ENCODE measurements at places on chromosomes 1 and 21. TPM values are rescaled to one million over a fixed set of nuclear protein-coding genes. Genes with fewer than 3 reads are reported as not detected.

The SPATC1L gene
- 40.6 TPM for total RNA-seq

- no peaks in the 10 kb centered on the region for H3K4me1 ChIP-seq
- H3K36me3 ChIP-seq: no peaks in the 10 kb centered on the region
- no peak overlapping the region for H3K4me3 ChIP-seq
Measured at GRCh38 chr1:233587958-233588799, 25.7 kb upstream of the KCNK1 start.

DNA sequence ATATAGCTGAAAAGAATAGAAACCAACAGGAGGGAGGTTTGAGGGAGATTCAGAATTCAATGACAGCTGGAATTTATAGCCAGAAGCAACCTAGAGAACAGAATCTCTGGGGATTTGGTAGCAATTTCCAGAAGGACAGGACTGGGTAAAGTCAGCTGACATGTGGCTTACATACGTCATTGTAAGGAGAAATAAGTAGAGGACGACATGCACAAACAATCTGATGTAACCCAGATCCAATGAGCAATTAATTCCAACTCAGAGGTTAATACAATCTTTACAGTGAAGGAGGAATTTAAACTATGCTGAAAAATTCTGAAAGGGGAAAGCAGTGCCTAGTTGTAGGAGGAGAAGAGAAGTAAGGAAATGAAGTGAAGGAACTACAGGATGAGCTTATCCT, 383.9 kb downstream of the PTBP2 start:
- peak overlapping the region; percentile 55 for H3K27ac ChIP-seq
- H3K4me1 ChIP-seq: peaks cover 15% of the 10 kb centered on the region
- H3K27me3 ChIP-seq: no peaks in the 10 kb centered on the region
- DNase-seq: peak; percentile 59

The LRRC39 gene
- 0.81 TPM for total RNA-seq

The SOD1 gene
- 373 TPM for total RNA-seq

DNA sequence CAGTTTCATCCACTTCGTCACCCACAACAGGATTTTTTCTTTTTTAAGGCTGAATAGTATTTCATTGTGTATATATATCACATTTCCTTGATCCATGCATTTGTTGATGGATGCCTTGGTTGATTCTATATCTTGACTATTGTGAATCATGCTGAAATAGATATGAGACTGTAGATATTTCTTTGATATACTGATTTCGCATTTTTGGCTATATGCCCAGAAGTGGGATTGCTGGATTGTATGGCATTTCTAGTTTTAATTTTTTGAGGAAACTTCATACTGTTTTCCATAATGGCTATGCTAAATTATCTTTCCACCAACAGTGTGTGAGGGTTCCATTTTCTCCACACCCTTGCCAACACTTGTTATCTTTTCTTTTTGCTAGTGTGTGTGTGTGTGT, 5.0 kb downstream of the GUCA2B start:
- H3K4me1 ChIP-seq: no peaks in the 10 kb centered on the region
- no peak overlapping the region for H3K4me3 ChIP-seq
- H3K27me3 ChIP-seq: no peaks in the 10 kb centered on the region
- no peak for DNase-seq

DNA sequence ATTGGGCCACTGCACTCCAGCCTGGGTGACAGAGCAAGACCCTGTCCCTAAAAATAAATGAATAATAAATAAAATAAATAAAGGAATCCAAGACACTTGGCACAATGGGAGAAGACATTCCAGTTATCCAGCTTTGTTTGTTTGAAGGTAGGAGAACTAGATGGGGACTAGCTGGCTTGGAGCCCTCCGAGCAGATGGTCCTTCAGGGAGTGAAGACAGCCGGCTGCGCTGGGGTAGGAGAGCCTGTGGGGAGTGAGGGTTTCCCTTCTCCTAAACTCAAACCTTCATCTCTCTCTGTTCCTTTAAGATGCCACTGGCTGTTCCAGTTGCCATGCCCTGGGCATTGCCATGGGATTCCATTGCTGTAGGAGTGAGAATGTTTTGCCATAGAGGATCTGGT, 120.6 kb downstream of the NAV1 start:
- H3K4me3 ChIP-seq: no peak overlapping the region
- no peaks in the 10 kb centered on the region for H3K27me3 ChIP-seq
- no peak overlapping the region for H3K27ac ChIP-seq
- no peak for DNase-seq

DNA sequence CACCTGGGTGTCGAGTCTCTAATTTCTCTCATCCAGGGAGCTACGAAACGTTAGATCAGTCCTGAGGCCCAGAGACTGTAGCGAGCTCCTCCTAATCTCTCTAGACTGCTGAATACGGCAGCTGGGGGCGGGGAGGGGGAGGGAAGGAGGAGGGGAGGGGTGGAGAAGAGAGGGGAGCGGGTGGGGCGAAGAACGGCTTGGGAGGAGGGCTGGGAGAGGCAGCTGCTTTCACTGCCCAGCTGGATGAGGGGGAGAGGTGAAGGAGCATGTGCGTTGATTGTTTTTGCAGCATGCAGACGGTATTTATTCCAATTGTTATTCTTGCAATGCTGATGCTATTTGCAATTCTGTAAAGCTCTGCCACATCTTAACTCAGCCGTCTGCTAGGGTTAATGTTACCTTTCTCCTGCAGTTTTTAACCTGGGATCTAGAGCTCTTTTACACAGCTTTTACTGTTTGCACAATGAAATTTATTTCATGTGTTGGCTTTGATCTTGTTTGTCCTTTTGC, 790 bp downstream of the DNAJC6 start:
- peak overlapping the region; percentile 32 for H3K4me3 ChIP-seq
- no peak overlapping the region for H3K27ac ChIP-seq
- H3K27me3 ChIP-seq: peaks cover 73% of the 10 kb centered on the region
- DNase-seq: no peak

DNA sequence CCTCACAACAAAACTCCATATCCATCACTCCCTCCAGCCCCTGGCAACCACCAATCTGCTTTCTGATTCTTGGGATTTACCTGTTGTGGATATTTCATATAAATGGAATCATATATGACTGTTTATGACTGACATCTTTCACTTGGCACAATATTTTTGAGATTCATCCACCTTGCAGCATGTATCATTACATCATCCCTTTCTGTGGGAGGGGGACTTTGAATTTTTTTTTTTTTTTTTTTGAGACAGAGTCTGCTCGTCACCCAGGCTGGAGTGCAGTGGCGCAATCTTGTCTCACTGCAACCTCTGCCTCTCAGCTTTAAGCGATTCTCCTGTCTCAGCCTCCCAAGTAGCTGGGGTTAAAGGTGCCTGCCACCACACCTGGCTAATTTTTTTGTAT, 128.2 kb downstream of the ITSN1 start:
- H3K27me3 ChIP-seq: no peaks in the 10 kb centered on the region
- H3K4me3 ChIP-seq: no peak overlapping the region
- peaks cover 20% of the 10 kb centered on the region for H3K36me3 ChIP-seq
- no peak overlapping the region for H3K27ac ChIP-seq

DNA sequence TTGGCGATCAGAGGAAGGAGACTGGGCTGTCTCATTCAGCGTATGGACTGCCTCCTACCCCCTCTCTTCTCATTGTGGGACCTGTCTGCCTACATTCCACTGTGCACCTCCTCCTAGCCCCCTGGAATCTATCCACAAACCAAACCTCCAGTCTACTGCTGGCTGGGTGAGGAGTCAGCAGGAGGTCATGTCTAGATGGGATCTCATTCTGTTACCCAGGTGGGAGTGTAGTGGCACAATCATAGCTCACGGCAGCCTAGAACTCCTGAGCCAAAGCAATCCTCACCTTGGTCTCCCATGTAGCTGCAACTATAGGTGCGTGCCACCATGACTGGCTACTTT, 18.0 kb upstream of the TTC22 start:
- no peak overlapping the region for H3K27ac ChIP-seq
- no peaks in the 10 kb centered on the region for H3K27me3 ChIP-seq
- no peaks in the 10 kb centered on the region for H3K4me1 ChIP-seq
- no peak for DNase-seq

DNA sequence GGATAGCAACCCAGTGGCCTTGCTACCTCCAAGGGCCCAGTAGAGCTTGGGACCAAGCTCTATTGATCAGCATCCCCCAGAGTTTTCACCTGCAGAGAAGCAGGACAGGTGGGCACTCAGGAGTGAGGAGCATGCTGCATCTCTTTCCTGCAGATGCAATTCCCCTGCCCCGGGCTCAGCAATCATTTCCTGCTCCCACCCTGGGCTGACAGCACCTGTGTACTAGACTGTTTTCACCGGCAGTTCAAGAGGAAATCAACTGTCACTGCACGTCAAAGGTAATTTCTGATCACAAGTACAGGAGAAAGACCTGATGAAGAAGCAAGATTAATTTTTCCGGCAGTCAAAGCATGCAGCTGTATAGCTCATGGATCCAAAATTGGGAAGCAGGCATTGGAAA, 8.8 kb upstream of the NT5C1A start:
- H3K36me3 ChIP-seq: no peaks in the 10 kb centered on the region
- peaks cover 51% of the 10 kb centered on the region for H3K27me3 ChIP-seq
- no peak overlapping the region for H3K27ac ChIP-seq
- no peak overlapping the region for H3K4me3 ChIP-seq

The PTGER3 gene
- total RNA-seq: 96.0 TPM

DNA sequence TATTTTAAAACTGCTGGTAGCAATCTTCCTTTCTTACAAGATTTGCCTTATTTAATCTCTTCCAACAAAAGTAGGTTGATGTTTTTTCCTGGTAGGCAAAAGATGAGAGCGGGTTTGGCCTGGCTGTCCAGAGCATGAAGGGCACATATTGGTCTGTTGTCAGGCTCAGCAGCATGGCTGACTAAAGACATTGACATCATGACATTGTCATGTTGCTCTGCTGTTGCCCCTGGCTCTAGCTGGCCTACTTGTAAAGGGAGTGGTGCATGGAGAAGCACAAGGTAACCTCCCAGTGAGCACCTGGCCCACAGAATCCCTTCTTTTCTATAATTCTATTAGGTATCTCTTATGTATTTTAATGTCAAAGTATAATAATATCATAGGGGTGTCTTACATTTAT, 23.6 kb downstream of the GNPAT start:
- no peak for DNase-seq
- no peaks in the 10 kb centered on the region for H3K27me3 ChIP-seq
- H3K4me1 ChIP-seq: no peaks in the 10 kb centered on the region
- no peak overlapping the region for H3K27ac ChIP-seq

- no peaks in the 10 kb centered on the region for H3K36me3 ChIP-seq
- DNase-seq: peak; percentile 63
- H3K27me3 ChIP-seq: no peaks in the 10 kb centered on the region
Measured at GRCh38 chr1:1371746-1372711, 3.0 kb downstream of the AURKAIP1 start.

The SPRR2G gene
- not detected for total RNA-seq

GRCh38 chr1:23964790-23965740, 5.4 kb downstream of the PNRC2 start:
- H3K27ac ChIP-seq: peak overlapping the region; percentile 33
- H3K4me3 ChIP-seq: no peak overlapping the region
- H3K36me3 ChIP-seq: peaks cover 89% of the 10 kb centered on the region
- H3K27me3 ChIP-seq: no peaks in the 10 kb centered on the region
- DNase-seq: no peak
- H3K4me1 ChIP-seq: no peaks in the 10 kb centered on the region

The CENPS gene
- 42.2 TPM for total RNA-seq

DNA sequence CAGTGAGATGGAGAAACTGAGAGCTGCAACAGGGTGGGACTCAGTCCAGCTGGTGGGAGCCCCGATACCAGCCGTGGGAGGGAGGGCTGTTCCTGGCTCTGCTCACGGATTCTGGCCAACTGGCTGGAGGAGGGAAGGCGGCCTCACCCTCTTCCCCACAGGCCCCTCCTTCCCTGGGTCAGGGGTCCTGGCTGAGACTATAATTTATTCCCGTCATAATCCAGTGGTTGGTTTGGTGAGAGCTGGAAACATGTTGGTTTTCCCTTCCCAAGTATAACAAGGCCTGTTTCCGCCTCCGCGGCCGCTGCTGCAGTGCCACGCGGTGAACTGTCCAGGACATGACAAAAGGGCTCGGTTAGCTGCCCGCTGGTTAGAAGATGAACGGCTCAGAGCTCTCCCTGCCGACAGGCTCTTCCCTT, 10.0 kb downstream of the PTPRF start:
- no peak for DNase-seq
- no peak overlapping the region for H3K27ac ChIP-seq
- H3K27me3 ChIP-seq: no peaks in the 10 kb centered on the region
- H3K4me1 ChIP-seq: peaks cover under 1% of the 10 kb centered on the region

The LYST gene
- 1.7 TPM for total RNA-seq

The STUM gene
- total RNA-seq: 0.54 TPM

The CAPN9 gene
- total RNA-seq: not detected

The WNT4 gene
- total RNA-seq: not detected

The AGT gene
- total RNA-seq: 0.13 TPM

DNA sequence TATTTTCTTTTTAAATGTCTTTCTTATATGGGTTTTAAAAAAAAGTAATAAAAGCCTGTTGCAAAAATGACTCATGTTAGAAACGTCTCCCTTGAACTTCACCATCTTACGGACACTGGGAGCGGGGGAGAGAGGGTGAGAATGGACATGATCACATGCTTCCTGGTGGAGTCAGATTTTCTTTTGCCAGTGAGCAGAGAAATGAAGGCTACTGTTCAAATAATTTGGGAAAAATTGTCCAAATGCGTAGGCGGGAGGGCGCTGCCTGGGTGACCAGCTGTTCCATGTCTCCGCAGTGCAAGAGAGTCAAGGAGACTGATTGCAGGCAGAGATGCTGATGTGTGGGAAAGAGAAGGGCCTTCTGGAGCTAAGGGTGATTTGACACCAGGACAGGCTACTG, 23.1 kb downstream of the EIF2D start:
- peaks cover 27% of the 10 kb centered on the region for H3K36me3 ChIP-seq
- DNase-seq: no peak
- H3K4me1 ChIP-seq: no peaks in the 10 kb centered on the region
- H3K27me3 ChIP-seq: no peaks in the 10 kb centered on the region

DNA sequence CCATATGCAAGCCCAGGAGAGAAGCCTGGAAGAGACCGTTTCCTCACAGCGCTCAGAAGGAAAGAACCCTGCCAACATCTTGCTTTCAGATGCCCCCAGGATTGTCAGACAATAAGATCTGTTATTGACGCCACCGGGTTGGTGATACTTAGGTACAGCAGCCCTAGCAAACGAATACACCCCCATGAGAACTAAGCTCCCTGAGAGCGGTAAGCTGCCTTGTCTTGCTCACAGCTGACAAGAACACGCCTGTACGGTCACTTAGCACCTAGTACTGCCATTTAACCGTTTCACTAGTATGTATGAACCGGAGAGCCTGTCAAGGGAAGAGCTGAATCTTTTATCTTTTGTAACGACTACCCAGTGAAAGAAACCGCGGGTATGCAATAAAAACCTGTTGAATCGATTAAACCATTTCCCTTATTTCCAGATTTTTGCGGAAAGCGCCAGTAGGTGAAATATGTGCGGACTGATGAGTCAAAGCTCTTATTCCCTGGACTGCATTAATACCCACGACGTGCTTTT, 619 bp upstream of the ZBTB8B start:
- H3K4me3 ChIP-seq: peak overlapping the region; percentile 51
- H3K27ac ChIP-seq: no peak overlapping the region
- no peaks in the 10 kb centered on the region for H3K36me3 ChIP-seq
- H3K4me1 ChIP-seq: peaks cover 4% of the 10 kb centered on the region

GRCh38 chr1:64171246-64171645, 32.2 kb upstream of the UBE2U start:
- no peaks in the 10 kb centered on the region for H3K36me3 ChIP-seq
- no peaks in the 10 kb centered on the region for H3K27me3 ChIP-seq
- no peak for DNase-seq

The CFHR4 gene
- not detected for total RNA-seq

- H3K4me1 ChIP-seq: no peaks in the 10 kb centered on the region
- H3K4me3 ChIP-seq: no peak overlapping the region
- H3K27me3 ChIP-seq: no peaks in the 10 kb centered on the region
- no peak overlapping the region for H3K27ac ChIP-seq
- peaks cover 10% of the 10 kb centered on the region for H3K36me3 ChIP-seq
Measured at GRCh38 chr1:5945445-5945844, 46.8 kb downstream of the NPHP4 start.

- no peaks in the 10 kb centered on the region for H3K27me3 ChIP-seq
- H3K27ac ChIP-seq: peak overlapping the region; percentile 94
- DNase-seq: peak; percentile 55
- H3K4me3 ChIP-seq: peak overlapping the region; percentile 98
Measured at GRCh38 chr1:1407636-1408318, 684 bp upstream of the MRPL20 start.

Measured in A673 (cell line).